ENCODE measurements at places on chromosomes 4 and X. TPM values are rescaled to one million over a fixed set of nuclear protein-coding genes. Genes with fewer than 3 reads are reported as not detected.
A peak's percentile ranks its signal among the peaks of the same experiment; 100 is the strongest.

DNA sequence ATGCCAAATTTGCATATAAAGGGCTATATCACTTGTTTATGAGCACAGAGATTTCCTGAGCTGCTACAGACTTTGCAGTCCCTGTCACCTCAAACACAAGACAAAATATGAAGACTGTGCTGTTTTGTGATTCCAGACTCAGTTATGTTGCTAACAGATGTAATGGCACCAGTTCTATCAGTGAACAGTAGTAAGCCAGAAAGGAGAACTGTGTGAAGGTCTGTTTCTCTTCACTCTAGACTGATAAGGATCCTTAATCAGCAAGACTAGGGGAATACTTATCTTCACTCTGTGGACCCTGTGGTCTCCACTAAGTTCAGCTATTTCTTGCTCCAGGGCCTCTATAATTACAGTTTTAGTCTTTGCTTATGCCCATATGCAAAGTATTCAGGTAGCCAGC lies 82.7 kb downstream of the ANXA5 start:
- DNase-seq, result no peak

DNA sequence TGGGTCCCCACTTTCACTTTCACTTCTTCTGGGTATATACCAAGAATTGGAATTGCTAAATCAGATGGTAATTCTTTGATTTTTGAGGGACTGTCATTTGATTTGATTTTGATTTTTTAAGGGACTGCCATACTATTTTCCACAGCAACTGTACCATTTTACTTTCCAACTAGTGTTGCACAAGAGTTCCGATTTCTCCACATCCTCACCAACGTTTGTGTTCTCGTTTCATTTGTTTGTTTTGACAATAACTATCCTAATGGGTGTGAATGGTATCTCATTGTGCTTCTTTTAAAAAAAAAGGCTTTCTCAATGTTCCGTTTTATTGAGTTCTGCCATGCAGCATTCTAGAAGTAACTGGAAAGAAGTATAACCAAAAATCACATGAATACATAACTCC lies 62.6 kb downstream of the C4orf46 start:
- no peak for DNase-seq

- peak; percentile 74 for DNase-seq
These were observed 8.4 kb downstream of the UBE2K start for GRCh38 chr4:39706334-39706733.

DNA sequence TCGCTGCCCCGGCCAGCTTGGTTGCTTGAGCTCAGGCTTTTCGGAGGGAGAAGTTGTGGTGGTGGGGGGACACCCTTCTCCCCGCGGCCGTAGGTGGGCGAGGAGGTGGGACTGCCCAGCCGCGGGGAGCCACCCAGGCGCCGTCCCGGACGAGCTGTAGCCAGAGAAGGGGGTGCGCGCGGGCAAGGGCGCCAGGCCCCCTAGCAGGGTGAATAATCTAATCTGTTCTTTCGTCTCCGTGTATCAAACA lies 3.1 kb downstream of the MID1IP1 start:
- no peak for DNase-seq

- DNase-seq, result peak; percentile 58
These were observed 92.9 kb downstream of the EGF start for GRCh38 chr4:110005461-110006056.

DNA sequence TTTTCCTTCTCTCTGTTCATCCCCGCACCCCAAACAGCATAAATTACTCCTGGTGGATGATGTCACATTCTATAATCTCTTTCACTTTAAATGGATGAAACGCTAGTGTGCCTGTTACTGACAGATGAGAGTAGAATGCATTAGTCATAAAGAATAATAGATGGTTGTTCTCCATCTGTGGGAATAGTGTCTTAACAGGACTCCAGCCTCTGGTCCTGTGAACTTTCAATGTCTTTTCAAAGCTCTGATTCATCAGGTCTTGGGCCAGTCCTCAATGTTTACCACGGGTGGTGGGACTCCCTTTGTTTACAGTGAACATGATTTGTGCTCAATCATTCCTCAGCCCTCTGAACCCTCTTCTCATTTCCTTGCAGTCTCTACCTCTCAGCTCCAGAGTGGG lies 182.6 kb downstream of the GABRB1 start:
- peak; percentile 44 for DNase-seq

DNA sequence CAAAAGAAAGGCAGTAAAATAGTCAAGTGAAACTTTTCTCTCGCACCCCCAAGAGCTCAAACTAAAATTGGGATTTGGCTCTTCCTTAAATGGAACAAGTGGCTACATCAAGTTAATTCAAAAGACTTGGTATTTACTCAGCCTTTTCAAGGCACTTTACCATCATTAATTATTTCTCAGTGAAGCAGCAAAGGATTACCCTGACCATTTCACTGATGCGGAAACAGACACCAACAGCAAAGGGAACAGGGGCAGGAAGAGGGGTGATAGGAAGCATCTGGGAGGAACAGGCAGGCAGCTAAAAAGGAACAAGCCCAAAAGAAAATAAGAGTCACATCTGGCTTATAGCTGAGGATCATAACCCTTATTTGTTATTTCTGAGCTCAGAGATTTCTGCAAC lies 2.7 kb downstream of the SCML2 start:
- no peak for DNase-seq

DNA sequence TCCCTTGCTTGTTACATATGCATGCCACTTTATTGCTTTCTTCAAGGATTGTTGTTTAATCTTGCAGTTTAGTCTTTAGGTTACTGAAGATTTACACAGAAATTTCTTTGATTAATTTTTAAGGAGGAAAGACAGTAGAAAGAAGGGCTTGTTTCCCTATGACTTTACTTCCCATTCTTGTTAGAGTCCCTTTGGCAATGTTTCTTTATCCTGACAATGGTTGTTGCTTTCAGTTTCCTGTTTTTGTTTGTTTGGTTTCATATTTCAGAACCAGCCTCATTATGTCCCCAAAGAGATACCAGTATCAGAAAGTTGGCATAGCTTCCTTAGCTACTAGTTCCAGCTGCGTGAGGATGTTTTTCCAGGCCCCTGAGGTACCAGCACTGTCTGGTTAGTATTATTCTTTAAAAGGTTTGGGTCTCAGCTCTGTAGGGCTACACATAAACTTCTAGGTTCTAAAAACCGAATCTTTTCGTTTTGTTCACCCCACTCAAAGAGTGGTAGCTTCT lies 61.3 kb upstream of the UNC5C start:
- no peak for DNase-seq

- DNase-seq, result no peak
These were observed 1255.7 kb downstream of the ADGRL3 start for GRCh38 chr4:62455871-62456270.

PDZD11 gene
- total RNA-seq, result 162 TPM

DGAT2L6 gene
- not detected for total RNA-seq

ZDHHC15 gene
- 0.88 TPM for total RNA-seq

HTN3 gene
- 0.98 TPM for total RNA-seq

PTPN13 gene
- 16.6 TPM for total RNA-seq
